ENCODE measurements at places on chromosomes 16 and 17.

DNA sequence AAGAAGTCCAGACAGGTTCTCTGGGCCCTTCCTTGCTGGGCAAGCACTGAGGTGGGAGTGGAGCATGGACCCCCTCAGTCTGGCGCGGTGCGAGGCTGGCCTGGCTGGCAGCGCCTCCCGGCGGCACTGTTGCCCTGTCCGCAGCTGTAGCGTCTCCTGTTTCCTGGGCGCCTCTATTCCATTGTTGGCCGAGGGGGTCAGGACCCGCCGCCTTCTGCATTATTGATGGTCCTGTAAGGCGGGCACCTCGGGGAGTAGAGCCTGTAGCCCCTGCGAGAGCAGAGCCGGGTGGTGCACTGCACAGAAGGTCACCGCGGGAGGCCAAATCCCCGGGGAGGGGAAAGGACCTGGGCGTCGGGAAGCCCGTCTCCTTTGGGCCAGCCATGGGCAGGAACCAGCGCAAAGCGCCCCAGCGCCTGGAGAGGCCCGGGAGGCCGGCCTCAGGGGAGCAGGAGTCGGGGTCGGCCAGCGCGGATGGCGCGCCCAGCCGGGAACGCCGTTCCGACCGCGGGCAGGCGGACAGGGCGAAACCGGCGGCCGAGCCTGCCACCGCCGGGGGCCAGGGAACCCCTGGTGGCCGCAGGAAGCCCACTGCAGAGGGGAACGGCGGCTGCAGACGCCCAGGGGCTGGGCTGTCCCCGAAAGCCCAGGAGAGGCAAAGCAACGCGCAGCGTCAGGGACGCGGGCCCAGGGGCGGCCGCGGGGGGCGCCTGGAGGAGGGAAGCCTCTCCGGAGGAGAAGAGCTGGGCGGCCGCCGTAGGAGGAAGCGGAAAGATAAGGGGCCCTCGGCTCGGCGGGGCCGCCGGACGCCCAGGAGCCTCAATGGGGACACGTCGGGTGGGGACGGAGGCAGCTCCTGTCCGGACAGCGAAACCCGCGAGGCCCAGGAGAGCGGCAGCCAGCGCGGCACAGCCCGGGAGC is at the start of gene MYO15B:
TSS of gene MYO15B (plus strand) at position 126 of the 921 bp plus-strand sequence. CDS start at position 384, 258 bp downstream.
- peak; percentile 92 for DNase-seq

DNA sequence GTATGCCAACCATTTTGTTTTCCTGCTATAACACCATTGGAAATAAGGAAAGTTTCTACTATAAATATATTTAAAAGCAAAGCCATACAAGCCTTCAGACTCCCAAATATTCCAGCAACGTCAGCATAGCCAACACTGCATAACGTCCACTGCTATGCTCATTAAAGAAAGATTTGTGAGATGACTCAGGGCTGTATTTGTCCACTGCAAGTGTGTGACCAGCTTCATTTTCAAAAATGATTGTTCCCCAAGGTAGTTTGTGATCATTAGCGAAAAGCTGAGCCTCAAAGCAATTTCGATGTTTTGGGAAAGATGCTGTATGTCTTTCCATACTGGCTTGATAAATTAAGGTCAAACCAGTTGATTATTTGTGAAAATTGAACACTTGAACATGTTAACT is 14.9 kb upstream of the CCDC182 start:
- no peak for DNase-seq

GRCh38 chr17:80393961-80394360 is 21.0 kb upstream of the ENDOV start:
- DNase-seq: no peak

GRCh38 chr17:4722678-4723240 is 8.5 kb upstream of the MED11 start:
- no peak for DNase-seq

DNA sequence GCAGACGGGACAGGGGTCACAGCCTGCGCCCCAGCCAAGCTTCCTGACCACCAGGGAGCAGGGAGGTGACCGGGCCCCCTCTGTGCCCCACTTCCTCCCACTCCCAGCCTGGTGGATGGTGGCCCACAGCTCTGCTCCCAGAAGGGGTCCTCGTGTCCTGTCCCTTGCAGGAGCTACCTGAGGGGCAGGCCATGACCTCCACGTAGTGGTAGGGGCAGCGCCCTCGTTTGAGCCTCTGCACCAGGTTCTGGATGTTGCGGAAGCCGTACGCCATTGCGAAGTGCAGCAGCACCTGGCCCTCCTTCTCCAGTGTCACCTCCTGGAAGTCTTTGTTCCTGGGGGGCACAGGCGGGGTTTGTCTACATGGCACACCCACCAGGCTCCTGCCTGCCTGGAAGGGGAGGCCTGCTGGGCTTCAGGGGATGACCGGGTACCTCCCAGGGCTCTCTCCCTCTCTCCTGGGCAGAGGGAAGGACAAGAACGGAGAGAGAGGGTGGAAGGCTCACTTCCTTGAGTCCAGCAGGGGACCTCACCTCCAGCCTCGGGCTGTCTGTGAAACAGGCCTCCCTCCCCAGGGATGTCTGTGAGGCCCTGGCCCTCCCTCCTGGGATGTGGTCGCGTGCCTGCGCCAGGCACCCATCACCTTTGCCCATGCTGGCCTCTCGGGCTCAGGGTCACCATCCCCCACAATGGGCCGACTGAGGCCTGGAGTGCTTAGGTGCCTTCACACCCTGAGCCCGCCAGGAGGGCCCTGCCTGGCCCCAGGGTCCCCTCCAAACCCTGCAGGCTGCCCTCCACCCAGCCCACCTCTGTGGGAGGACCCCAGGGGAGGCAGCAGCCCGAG is 4.0 kb downstream of the HAGHL start:
- no peak for DNase-seq

DNA sequence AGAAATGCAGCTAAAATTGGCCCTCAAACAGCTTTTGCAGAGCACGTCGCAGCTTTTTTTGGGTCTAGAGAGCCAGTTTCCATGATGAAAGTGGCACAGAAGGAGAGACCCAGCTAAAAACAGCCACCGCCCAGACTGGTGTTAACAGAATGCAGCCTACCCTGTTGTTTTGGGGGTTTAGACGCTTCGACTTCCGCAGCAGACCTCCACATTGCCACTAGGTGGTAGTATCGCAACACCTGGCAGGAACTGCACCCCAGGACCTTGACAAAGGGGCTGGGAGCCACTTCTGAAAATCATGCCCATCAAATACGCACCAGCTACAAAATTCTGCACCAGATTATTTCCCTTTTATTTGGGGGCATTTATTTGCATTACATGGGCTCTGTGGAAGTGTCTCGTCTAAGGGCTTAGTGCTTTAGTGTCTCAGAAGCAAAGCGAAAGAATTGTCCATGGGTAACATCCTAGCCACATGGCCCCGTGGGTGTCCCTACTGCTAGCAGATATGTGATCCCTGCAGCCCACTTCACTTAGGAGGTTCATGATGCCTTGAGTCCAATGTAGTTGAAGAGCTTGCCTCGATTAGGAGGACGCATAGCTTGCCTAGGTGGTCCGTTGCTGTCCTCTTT is 167.1 kb downstream of the HAPSTR1 start:
- peak; percentile 44 for DNase-seq

DNA sequence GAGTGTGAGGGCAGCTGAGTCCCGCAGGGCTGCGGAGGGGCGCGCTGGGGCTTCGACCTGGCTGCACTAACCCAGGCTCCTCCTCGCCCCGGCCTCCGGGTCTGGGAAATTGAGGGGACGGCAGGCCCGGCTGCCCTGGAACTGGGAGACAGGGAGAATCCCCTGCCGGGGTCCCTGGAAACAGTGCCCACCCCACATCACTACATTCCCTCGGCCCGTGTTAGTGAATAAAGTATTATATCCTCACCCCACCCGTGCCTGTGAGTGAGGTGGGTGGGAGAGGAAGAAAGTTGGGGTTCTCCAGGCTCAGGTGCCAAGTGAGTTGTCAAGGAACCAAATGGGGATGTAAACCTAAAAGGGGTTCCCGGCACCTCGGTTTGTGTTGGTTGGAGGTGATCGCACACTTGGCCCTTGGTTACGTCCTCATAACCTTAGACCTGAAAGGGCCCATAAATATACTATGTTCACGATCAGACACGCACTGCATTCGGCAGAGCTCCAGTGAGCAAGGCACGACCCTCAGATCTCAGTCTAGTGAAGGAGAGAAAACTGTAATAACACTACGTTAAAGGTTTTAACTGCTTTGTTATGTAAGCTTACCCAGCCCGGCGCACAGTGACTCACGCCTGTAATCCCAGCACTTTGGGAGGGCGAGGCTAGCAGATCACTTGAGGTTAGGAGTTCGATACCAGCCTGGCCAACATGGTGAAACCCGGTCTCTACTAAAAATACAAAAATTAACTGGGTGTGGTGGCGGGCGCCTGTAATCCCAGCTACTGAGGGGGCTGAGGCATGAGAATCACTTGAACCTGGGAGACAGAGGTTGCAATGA is 11.2 kb downstream of the ZNF771 start:
- peak; percentile 37 for DNase-seq

All from common myeloid progenitor, CD34-positive (primary cell).